Endodermal cell (in vitro differentiated cells): ENCODE measurements at places on chromosomes 12 and 14.

DNA sequence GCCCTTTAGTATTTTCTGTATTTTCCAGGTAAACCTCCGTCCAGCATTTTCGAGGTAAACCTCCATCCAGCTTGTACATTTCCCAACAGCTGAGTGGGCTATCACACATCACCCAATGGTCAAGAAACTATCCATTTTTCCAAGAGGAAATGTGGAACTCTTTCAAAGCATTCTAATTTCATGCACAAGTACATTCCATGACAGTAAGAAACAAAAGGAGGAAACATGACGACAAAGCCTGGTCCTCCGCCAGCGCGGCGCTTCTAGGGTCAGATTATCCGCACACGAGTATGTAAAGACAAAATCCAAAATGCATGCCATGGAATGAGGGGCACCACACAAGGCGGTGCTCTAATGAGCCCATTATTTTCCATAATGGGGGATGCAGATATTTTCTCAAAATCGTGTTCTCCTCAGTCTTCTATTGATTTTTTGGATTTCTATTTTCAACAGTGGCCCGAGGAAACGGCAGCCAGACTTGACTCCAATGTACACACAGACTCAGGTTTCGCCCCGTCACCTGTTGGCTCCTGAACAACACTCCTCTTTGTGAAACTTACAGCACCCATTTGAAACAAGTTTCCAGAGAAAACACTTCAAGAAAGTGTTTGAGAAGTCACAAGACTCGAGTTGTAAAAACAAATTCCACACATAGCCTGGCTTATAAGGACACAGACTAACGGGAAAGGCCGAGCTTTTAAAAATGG, 107.4 kb downstream of the PRICKLE1 start:
- no peaks in the 10 kb centered on the region for H3K36me3 ChIP-seq
- peaks cover 11% of the 10 kb centered on the region for H3K4me1 ChIP-seq
- H3K27me3 ChIP-seq, result no peaks in the 10 kb centered on the region
- DNase-seq, result peak; percentile 63
- H3K4me3 ChIP-seq, result peak overlapping the region; percentile 88

DNA sequence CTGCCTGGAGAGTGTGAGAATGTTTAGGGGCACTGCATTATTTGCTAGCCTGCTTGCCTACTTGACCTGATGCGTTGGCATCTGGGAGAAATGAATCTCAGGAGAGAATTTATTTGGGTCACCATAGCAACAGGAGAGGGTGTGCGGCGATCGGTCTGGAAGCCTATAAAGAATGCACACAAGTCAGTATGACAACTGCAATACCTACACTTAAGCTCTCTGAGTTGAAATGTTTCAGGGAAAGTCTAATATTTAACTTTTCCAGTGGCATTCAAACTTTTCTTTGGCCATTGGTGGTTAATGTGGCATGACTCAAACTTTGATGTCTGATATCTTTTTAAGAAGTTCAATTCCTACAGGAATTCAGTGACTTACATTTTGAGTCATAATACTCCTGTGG, 205.1 kb downstream of the NEDD1 start:
- H3K27ac ChIP-seq, result no peak overlapping the region
- no peaks in the 10 kb centered on the region for H3K36me3 ChIP-seq
- no peaks in the 10 kb centered on the region for H3K4me1 ChIP-seq
- DNase-seq, result no peak
- no peaks in the 10 kb centered on the region for H3K27me3 ChIP-seq

GRCh38 chr12:32002848-32003493, 43.8 kb downstream of the RESF1 start:
- H3K4me1 ChIP-seq, result no peaks in the 10 kb centered on the region
- H3K36me3 ChIP-seq, result peaks cover 32% of the 10 kb centered on the region
- DNase-seq, result peak; percentile 46

DNA sequence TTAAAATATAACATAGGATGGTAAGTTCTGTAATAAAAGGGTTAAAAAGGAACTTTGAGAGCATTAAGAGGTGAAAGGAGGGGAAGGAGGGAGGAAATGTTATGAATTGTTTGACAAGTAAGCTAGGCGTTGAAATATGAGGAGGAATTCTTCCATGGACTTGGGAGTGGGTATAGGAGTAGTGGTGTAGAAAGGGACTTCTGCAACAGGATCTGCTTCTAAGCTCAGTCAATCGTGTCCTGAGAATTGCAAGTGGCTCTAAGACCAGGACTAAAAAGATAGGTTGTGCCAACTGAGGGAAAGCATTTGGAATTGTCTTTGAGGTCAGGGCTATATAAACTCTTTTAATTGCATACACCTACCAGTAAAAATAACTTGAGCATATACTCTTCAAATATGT, 74.1 kb upstream of the SLC38A2 start:
- H3K4me3 ChIP-seq, result no peak overlapping the region
- H3K27me3 ChIP-seq, result no peaks in the 10 kb centered on the region
- H3K36me3 ChIP-seq, result no peaks in the 10 kb centered on the region

GRCh38 chr12:14514154-14514842, 53.4 kb downstream of the PLBD1 start:
- H3K36me3 ChIP-seq, result no peaks in the 10 kb centered on the region
- H3K4me1 ChIP-seq, result no peaks in the 10 kb centered on the region
- H3K27me3 ChIP-seq, result no peaks in the 10 kb centered on the region
- H3K27ac ChIP-seq, result no peak overlapping the region

DNA sequence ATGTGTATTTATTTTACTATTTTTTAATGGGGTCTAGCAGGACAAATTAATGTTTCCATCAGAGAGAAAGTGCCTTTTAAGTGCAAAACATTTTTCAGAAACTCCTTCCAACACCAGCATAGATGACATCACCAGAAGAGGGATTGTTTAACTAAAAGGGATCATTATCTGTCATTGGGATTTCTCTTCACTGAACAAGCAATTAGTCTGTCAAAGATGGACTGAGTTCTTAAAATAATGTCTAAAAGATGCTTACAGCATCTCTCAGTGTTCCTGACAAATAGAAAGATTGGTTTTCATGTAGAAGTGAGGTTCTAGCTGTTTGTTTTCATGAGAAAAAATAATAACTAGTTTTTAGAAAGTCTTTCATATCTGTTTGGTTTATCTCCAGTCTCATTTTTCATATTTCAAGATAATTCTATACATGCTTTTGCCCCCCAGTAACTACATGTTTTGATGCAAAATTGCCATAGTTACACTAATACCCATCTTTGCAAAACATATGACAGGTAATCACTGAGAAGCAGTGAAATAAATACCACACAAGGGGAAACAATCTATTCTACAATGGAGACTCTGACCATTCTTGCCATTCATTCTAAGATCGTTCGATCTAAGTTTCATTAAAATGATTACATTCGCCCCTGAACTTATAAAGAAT, 850.3 kb downstream of the GALC start:
- no peaks in the 10 kb centered on the region for H3K27me3 ChIP-seq
- no peaks in the 10 kb centered on the region for H3K4me1 ChIP-seq
- no peaks in the 10 kb centered on the region for H3K36me3 ChIP-seq
- no peak overlapping the region for H3K4me3 ChIP-seq

DNA sequence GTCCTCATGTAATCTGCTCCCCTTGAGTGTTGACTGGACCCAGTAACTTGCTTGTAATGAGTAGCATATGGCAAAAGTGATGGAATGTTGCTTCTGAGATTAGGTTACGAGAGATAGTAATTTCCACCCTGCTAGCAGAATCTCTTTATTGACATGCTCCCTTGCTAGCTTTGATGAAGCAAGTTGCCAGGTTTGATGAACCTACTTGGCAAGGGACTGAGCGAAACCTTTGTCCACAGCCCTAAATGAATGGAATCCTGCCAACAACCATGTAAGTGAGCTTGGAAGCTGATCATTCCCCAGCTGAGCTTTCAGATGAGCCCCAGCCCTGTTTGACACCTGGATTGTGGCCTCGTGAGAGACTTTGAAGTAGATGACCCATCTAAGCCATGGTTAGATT, 120.8 kb upstream of the PLXNC1 start:
- H3K4me3 ChIP-seq, result no peak overlapping the region
- H3K27me3 ChIP-seq, result no peaks in the 10 kb centered on the region
- no peaks in the 10 kb centered on the region for H3K36me3 ChIP-seq
- H3K27ac ChIP-seq, result no peak overlapping the region
- DNase-seq, result no peak
- no peaks in the 10 kb centered on the region for H3K4me1 ChIP-seq

GRCh38 chr12:49108958-49109404, 1.7 kb downstream of the LMBR1L start:
- H3K4me1 ChIP-seq, result peaks cover 3% of the 10 kb centered on the region
- H3K27me3 ChIP-seq, result no peaks in the 10 kb centered on the region
- peak overlapping the region; percentile 93 for H3K4me3 ChIP-seq
- DNase-seq, result no peak
- peaks cover 23% of the 10 kb centered on the region for H3K36me3 ChIP-seq

- no peaks in the 10 kb centered on the region for H3K36me3 ChIP-seq
- H3K4me1 ChIP-seq, result peaks cover 3% of the 10 kb centered on the region
- no peaks in the 10 kb centered on the region for H3K27me3 ChIP-seq
- DNase-seq, result no peak
- H3K27ac ChIP-seq, result no peak overlapping the region
Measured at GRCh38 chr12:58310368-58310767, 369.0 kb downstream of the ATP23 start.

DNA sequence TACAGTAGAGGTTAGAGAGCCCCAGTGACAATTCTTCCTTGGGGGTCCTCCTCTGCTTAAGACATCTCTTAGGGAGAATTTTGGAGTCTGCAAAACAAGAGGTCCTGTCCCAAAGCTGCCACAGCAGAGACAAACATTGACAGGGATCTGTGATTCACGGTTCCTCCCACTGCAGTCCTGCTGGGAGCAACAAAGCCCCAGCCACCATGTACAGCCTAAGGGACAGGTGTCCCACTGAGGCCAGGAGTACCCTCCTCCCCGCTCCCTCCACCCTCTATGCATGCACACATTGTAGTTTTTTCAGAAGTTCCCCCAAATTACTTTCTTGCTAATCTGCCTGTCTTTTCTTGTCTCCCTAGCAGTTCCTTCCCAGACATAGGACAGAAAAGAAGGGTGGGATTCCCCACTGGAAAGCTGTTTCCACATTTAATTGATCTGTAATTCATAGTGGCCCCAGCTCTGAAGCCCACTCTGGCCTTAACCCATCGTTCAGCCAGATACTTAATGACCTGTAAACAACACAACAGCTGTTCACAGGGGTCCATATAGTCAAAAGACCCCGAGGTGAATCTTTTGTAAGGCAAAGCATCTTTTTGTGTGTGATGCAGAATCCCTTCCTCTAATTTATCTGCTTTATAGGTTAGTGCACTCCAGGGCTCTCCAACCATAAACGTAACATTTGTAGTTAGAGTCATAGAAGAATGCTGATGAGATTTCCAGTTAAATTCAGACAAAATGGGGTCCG, 13.9 kb upstream of the PRICKLE1 start:
- H3K36me3 ChIP-seq, result no peaks in the 10 kb centered on the region
- peak; percentile 84 for DNase-seq
- no peak overlapping the region for H3K4me3 ChIP-seq
- H3K4me1 ChIP-seq, result peaks cover 14% of the 10 kb centered on the region
